ENCODE measurements at places on chromosomes 12 and 14.

GRCh38 chr14:94132285-94132887, 3.0 kb upstream of the IFI27L2 start:
- no peak for DNase-seq

GRCh38 chr12:94980577-94980976, 22.9 kb downstream of the NDUFA12 start:
- DNase-seq, result no peak

GRCh38 chr12:2017546-2018337, 13.5 kb upstream of the DCP1B start:
- no peak for DNase-seq

DNA sequence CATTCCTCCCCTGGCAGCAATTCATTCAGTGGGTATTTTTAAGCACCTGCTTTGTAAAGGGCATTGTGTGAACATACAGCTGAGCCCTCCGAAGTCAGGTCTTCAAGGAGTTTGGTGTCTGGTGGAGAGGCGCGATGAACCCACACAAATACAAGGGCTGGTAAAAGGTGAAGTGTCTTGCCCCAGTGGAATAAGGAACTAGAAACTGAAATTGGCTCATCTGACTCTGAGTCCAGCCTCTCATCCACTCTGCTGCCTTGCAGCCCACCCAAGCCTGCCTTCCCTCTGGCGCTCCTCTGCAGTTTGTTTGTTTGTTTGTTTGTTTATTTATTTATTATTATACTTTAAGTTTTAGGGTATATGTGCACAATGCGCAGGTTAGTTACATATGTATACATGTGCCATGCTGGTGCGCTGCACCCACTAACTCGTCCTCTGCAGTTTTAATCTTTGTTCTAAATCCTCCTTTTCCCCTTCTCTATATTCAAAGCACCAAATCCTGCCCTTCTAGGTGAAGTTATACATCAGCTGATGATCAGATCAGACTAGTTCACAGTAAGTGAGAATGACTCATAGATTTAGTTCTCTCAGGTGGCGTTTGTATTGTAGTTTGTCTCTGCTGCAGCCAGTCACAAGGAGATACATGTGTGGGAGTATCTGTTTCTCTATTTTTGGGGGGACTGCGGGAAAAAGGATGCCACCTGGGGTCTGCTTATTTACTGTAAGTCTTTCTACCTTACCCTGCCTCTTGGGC, 394.5 kb downstream of the APAF1 start:
- DNase-seq, result no peak

DNA sequence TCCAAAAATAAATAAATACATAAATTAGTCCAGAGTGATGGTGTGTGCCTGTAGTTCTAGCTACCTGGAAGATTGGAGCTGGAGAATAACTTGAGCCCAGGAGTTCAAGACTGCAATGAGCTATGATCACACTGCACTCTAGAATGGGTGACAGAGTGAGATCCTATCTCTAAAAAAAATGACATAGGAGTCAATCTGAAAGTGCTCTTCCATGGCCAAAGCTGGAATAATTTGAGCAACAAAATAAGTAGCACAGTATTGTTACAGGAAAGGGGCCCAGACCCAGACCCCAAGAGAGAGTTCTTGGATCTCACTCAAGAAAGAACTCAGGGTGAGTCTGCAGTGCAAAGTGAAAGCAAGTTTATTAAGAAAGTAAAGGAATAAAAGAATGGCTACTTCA, 24.9 kb upstream of the SLC7A8 start:
- no peak for DNase-seq

- DNase-seq, result no peak
Observed at GRCh38 chr14:38329246-38329645, 73.4 kb upstream of the CLEC14A start.

DNA sequence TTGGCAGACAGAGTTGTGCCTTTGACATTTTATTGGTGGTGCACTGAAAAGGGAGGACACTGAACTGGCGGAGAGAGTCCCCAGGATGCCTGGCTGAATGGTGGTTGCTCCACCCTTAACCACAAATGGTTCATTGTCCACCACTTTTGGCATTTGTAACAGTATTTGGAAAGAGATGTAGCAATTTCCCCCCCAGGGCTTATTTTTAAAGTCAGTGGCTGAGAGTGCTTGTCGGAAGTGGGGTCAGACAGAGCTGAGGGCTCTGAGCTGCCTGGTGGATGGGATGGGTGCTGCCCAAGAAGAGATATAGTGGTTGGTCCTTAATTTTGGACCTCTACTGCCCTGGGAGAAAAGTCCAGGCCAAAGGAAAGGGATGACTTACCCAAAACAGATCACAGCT, 31.5 kb upstream of the FGF6 start:
- no peak for DNase-seq

DNA sequence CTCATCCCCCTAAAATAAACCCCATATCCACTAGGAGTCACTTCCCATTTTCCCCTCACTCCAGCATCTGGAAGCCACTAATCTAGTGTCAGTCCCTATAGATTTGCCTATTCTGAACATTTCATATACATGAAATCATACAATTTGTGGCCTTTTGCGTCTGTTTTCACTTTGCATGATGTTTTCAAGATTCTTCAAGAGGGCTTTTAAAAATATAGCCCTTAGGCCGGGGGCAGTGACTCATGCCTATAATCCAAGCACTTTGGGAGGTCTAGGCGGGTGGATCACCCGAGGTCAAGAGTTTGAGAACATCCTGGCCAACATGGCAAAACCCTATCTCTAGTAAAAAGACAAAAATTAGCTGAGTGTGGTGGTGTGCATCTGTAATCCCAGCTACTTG, 104.7 kb downstream of the VEZT start:
- no peak for DNase-seq

GRCh38 chr12:3204730-3205531, 127.8 kb downstream of the TSPAN9 start:
- DNase-seq, result no peak

GRCh38 chr12:109770861-109771670, 57.4 kb downstream of the FAM222A start:
- DNase-seq, result no peak

DNA sequence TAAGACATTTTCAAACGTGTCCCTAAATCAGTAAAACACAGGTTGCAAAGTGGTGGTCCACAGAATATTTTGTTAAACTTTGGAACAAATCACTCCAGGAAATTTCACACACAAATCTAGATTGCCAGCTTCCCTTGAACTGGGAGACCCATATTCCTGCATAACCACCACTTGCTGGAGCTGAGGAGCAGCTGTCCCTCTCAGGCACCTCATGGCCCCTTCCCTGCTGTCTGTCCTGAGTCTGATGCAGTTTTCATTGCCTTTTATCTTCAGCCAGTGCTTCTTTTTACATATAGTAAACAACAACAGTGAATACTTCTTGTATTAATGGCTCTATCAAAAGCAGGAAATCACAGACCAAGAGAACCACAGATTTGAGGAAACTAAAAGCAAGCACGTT, 289.3 kb downstream of the MED13L start:
- no peak for DNase-seq

DNA sequence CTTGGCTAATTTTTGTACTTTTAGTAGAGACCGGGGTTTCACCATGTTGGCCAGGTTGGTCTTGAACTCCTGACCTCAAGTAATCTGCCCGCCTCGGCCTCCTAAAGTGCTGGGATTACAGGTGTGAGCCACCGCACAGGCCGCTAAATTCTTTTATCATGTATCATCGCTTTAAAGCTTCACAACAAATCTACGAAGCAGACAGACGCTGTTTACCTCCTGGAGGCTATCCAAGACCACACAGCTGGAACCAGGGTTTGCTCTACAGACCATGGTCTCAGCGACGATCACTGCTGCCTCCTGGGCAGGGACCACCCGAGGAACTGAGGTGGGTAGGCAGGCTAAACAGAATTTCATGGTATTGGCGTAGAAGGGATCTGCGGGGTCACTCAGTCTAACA, 27.2 kb downstream of the KRT80 start:
- DNase-seq, result no peak

DNA sequence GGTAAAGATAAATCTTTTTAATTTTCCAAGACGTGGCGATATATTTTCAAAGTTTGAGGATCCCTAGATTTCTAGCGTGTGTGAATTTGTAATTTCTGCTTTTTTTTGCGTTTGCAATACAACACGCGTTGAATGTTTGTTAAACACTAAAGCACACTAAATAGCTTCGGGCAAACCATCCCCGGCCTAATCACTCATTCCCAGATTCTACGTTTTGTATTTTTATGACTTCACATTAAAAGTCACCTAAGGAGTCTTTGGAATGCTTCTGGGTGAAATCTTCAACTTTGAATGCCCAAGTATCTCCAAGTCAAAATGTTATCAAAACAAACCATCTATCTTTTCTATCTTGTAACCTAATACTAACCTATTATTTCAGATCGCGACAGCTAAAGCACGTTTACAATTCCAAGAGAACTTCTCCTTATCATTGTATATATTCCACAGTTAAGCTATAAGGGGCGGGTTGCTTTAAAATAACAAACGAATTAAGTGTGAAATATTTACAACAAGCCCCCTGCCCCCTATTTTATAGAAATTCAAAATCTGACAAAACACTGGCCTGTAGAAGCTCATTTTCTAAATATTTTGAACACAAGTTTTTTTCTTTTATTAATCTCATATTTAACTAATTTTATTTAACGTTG, 1.1 kb downstream of the ALX1 start:
- no peak for DNase-seq

- DNase-seq, result no peak
Observed at GRCh38 chr14:103735815-103736545, 20.4 kb downstream of the ZFYVE21 start.

DNA sequence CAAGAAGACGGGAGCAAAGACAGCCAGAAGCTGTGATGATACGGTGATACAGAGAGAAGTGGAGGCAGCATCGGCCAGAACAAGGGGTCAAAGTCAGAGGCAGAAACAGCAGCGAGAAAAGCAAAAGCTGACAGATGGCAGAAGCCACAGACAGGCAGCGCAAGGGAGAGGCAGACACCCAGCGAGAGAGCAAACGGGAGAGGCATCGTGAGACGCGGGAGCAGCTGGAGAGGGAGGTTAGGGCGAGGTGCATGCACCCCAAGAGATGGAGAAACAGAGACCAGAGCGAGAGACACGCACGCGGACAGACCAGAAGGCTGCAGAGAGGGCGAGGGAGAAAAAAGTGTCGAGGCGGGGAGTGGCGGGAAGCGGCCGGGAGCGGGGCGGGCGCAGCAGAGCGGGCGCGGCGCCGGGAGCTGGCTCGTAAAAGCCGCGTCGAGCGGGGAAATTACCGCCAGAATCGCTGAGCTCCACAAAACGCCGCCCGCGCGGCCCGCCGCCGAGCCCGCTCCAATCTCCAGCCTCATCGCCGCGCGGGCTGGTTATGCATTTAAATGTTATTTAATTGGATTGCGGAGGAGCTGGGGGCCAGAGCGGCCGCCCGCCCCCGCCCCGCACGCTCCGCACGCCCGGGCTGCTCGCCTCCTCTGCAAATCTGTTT, 15.6 kb downstream of the SMUG1 start:
- DNase-seq, result no peak

GRCh38 chr14:59699442-59699841, 122.8 kb upstream of the CCDC175 start:
- DNase-seq, result no peak
